Activated T-helper 17 cell treated with anti-CD3 and anti-CD28 coated beads, Interleukin-2, amount 50 U/mL, for 72 hours (primary cell): ENCODE measurements at places on chromosomes 16 and 17. TPM values are rescaled to one million over a fixed set of nuclear protein-coding genes. Genes with fewer than 3 reads are reported as not detected.

DNA sequence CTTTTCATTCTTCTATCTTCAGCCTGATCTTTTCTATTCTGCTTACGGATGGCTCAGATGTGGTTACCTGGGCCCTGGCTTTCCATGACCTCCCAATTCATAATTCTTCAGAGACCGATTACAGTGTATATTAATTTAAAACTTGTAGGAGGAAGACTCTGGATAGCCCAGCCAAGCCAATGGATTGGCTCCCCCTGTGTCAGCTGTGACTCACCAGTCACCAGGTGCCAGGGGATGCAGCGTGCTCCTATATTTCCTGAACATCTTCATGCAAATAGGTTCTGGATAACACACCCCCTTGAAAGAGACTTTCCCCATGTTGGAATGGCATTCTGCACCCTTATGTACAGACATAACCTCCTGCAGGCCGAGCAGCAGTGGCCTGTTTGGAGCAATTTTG lies 208.3 kb upstream of the WSCD1 start:
- ATAC-seq, result no peak

GRCh38 chr17:28443901-28444638 lies 29.4 kb upstream of the SLC13A2 start:
- no peak for ATAC-seq

DNA sequence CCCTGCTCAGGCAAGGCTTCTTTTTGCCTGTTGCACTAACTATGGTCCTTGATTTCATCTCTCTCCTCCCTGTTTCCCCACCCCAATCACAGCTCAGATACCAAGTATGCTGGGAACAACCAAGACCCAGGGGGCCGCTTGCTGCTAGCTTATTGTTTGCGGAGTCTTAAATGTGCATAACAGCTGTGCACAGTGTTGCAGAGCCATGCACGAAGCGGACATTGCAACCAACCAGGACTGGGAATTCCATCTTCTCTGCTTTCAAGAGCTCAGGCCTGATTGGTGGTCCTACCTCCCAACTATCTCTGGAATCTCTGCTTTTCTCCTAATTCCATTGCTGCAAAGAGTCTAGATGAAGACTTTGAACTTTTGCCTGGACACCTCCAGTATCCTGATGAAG lies 281.3 kb upstream of the TNRC6C start:
- no peak for ATAC-seq

DNA sequence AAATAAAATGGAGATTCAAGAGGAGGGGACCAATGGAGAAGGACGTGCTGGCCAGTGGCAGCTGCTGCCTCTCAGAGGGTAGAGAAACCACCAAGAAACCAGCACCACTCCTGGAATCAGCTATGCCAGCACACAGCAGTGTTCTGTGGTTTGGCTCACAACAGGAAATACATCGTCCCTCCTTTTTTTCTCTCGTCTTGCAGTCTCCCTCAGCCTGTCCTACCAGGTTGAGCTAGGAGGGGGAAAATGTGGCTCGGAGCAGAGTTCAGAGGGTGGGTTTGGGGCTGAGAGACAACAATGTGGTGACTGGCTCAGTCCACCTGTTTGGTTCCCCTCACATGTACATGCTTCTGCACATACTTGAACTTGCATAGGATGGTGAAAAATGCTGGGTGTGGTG lies 19.9 kb upstream of the SLC16A5 start:
- ATAC-seq, result peak; percentile 80

DNA sequence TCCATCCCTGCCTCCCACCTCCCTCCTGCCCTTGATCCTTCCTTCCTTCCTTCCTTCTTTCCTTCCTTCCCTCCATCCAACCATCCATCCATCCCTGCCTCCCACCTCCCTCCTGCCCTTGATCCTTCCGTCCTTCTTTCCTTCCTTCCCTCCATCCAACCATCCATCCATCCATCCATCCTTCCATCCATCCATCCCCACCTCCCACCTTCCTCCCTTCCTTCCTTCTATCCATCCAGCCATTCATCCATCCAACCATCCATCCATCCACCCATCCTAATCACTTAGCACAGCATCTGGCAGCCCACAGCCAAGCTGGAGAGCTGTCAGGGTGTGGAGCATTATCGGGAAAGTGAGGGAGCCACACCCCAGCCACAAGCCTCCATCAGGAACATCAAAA lies 54.5 kb downstream of the TK2 start:
- no peak for ATAC-seq

DNA sequence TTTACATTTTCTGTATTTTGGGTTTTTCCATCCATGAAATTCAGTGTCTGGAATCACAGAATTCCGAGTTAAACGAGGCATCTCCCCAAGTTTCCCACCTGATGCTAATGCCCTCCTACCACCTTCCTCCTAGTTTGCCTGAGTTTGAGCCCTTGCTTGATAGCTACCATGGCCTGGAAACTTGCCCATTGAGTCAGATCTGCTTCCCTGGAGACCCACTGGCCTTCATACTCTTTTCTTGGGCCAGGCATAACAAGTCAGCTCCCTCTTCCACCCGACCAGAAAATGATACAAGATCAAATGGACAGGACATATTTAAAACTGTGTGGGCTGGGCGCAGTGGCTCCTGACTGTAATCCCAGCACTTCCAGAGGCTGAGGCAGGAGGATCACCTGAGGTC lies 10.2 kb downstream of the SETD1A start:
- ATAC-seq, result no peak

DNA sequence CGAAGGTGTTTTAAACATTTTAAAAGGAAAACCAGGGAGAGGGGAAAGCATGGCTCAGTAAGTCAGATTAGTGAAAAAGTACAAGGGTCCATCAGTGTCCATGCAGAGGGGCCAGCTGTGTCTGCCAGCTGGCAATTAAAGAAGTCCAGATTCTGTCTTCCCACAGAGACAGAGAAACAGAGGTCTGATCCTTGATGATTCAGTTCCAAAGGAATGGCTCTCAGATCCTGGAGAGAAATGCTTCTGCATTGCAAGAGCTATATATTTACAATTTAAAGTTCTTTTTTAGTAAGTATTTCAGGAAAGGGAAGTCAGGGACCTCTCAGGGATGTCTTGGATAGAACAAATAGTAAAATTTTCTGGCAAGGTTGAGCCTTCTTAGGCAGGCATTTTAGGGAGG lies 56.2 kb downstream of the HSD17B2 start:
- no peak for ATAC-seq

DNA sequence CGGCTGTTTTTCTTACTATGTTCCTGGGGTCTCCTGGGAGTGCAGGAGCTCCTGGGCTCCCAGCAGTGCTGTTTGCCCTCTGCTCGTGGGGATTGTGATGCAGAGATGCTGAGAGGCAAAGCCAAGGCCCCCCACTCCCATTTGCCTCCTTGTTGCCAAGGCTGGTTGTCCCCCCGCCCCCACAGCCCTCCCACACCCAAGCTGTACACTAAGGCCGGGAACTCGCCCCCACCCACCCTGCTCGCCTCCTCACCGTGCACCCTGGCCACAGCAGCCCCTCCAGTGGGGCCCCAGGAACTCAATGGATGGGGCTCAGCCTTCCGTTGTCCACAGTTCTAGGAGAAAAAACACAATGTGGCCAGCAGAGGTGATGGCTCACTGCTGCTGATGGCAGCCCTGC lies 10.2 kb downstream of the NLRC3 start:
- no peak for ATAC-seq

- no peak for ATAC-seq
Observed at GRCh38 chr16:8847145-8847544, 21.7 kb downstream of the CARHSP1 start.

GRCh38 chr17:50177476-50177875 lies 11.7 kb downstream of the SGCA start:
- ATAC-seq, result no peak

GRCh38 chr17:6558276-6558675 lies 1.9 kb upstream of the PITPNM3 start:
- ATAC-seq, result no peak

- ATAC-seq, result no peak
Observed at GRCh38 chr17:57234061-57234738, 22.1 kb upstream of the MSI2 start.

- no peak for ATAC-seq
Observed at GRCh38 chr17:4160294-4160859, 17.4 kb downstream of the CYB5D2 start.

GRCh38 chr16:11576427-11577289 lies 10.1 kb downstream of the LITAF start:
- no peak for ATAC-seq

DNA sequence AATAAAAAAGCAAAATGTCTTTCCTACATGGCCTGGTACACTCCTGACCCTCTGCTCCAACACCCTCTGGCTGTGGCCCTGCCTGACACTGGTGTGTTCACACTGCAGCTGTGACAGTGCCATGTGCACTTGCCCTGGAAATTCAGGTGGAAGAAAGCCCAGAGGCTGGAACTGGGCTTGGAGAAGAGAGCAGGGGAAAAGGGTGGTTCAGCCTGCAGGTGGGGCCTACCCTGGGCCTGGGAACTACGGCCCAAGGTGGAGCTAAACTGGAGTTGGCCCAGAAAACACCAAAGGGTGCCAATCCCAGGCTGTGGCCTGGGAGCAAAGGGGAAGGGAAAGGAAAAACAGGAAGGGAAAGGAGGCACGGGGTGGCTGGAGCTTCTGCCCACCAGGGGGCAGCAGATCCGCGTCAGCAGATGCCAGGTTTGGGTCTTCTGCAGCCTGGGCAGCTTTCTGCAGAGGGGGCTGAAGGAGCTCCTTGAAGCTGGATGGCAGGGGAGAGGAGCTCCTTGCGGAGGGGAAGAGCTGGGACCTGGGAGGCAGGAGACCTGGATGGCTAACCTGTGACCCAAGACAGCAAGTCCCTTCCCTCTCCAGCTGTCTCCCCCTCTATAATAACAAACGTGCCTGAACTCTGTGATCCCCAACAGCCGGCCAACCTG lies 15.4 kb upstream of the CTCF start:
- ATAC-seq, result peak; percentile 62

DNA sequence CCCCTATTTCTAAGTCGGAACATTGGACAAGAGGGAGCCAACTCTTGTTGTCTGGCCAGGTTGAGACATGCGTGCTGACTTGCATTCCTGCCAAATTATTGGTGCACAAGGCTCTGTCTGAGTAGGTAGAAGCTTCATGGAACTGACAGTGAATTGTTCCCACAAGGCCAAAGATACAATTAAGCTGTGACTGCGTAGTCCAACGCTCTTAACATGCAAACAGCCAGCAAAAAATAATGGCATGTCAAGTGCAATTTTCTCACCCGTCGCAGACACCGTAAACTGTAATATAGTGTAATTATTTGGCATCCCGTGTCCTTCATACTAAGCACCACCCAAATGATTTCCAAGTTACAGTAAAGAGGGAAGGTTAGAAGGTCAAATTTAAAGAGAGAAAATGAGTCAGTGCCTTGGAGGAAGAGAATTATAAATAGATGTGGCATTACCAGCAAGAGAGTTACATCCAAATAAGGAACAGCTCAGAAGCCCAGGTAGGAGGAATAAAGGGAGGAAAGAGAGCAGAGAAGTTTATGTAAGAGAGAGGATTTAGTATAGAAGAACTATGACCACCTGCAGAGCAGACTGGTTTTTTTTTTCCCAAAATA lies 21.8 kb downstream of the CDH8 start:
- no peak for ATAC-seq

DNA sequence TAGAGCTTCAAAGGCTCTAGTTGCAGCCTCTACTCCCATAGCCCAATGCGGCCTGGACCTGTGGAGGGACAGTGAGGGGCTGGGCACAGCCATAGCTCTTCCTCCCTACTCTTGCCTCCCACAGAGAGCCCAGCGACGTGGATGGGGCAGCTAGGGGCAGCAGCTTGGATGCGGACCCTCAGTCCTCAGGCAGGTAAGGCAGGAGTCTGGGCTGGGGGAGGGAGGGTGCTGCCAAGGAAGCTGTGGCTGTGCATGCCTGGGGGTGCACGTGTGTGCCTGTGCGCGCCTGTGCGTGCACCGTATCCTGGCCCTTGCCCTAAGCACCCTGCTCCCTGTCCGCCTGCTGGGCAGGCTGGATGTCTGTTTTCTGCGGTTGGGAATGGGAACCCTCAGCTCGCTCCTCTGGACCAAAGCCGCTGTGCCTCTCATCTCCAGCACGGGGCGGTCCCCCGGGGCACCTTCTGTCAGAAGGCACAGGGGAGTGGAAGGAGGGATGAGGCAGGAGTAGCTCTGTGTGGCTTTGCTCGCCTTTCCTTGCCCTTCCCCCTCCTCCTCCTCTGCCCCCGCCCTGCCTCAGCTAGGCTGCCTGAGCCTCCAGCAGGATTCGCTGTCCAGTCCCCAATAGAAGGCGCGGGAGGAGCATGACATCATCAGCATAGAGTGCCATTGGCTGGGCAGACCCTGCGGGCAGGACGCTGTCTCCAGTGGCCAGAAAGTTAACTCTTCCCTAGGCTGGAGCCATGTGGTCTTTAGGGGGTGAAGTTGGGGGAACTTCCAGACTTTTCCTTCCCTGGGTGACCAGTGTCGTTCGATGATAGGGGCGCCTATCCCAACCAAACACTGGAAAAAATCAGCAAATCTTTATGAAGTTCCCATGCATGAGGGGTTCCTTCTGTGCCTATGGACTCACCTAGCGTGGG lies 797 bp downstream of the PRCD start:
- ATAC-seq, result peak; percentile 83

GRCh38 chr17:410543-411401 lies 58.2 kb upstream of the RPH3AL start:
- ATAC-seq, result no peak

DNA sequence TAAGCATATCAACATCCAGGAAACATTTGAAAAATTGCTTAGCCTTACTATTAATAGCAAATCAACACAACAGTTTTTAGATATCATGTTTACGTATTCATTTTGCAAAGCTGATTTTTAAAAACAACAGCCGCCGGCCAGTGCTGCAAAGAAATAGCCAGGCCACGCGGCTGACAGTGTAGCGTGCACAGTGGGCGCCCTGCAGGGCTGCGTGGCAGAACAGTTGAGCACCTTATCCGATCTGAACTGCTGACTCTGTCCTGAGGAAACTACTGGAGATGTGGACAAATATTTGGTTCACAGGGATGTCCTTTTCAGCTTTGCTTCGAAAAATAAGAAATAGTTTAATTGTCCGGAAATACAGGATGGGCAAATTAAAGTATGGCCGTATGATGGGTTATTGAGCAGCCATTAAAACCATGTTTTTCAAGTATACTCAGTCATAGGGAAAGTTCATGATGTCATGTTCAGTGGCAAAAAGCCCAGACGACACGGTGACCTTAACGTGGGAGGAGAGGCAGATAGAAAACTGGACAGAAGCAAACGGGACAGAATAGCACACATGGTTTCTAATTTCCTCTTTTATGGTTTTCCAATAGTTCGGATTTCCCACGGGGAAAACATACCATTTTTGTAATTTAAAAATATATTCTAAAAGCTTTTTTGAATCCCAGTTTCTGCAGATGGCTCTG lies 52.4 kb upstream of the ENDOV start:
- ATAC-seq, result no peak

DNA sequence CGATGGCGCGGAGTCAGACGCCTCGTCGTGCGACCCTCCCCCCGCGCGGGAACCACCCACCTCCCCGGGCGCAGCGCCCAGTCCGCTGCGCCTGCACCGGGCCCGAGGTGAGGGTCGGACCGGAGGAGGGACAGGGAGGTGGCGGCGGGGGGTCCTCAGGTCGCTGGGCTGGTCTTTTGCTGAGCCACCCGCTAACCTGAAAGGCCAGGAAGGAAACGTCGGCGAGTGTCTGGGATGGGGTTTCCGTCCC lies 4.9 kb downstream of the TBX2 start:
- no peak for ATAC-seq

GRCh38 chr16:22191532-22192260 lies 14.4 kb upstream of the EEF2K start:
- no peak for ATAC-seq

The CDK3 gene
- 8.0 TPM for total RNA-seq

The CA7 gene
- not detected for total RNA-seq

The LPO gene
- total RNA-seq, result 0.16 TPM

The ZNF830 gene
- total RNA-seq, result 20.1 TPM

The PRCD gene
- not detected for total RNA-seq

The CIITA gene
- 64.2 TPM for total RNA-seq

The CCL18 gene
- not detected for total RNA-seq

The SUMO2 gene
- 512 TPM for total RNA-seq

The KRT33A gene
- not detected for total RNA-seq
